HepG2 (cell line): ENCODE measurements at places on chromosomes 4 and X. TPM values are rescaled to one million over a fixed set of nuclear protein-coding genes. Genes with fewer than 3 reads are reported as not detected.

The CT55 gene
- total RNA-seq: 0.15 TPM in 1 of 2 replicates, not detected in the other

The RASL11B gene
- 0.07 TPM in 1 of 2 replicates, not detected in the other for total RNA-seq

The MGAT4D gene
- not detected in 2 replicates for total RNA-seq

The GCNA gene
- total RNA-seq: 0.17 and 0.66 TPM in 2 replicates

The COPS4 gene
- total RNA-seq: 52.5 and 90.4 TPM in 2 replicates

The S100P gene
- 278 and 348 TPM in 2 replicates for total RNA-seq

The MSANTD1 gene
- 0.10 and 0.22 TPM in 2 replicates for total RNA-seq

The TMEM255A gene
- 0.40 and 0.56 TPM in 2 replicates for total RNA-seq

The VSIG4 gene
- not detected in 2 replicates for total RNA-seq

The KIT gene
- total RNA-seq: not detected in 2 replicates

The EREG gene
- total RNA-seq: 0.13 TPM in 1 of 2 replicates, not detected in the other

The GK2 gene
- total RNA-seq: not detected in 2 replicates

The CXorf65 gene
- total RNA-seq: not detected in 2 replicates

The SPANXN1 gene
- not detected in 2 replicates for total RNA-seq

The TEX13B gene
- total RNA-seq: not detected in 2 replicates

The GRID2 gene
- not detected in 2 replicates for total RNA-seq

DNA sequence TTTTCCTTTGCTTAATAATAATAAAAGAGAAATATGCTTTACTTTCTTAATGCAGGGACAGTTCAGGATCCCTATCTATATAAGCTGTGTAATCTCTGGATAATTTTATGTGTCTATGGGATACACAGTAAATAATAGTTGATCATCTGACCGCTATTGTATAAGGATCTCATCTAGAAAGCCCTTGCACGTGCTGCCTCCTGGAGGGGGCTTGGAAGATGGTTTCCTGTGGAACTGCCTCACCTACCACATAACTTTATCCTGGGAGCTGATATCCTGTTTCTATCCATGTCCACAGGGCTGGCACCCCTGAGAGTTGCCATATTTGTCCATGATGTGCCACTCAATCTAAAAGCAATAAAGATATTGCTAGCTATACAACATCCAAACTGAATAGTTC lies 139.3 kb upstream of the FRMPD4 start:
- no peak for DNase-seq

GRCh38 chr4:153038623-153039311 lies 102.6 kb downstream of the FHDC1 start:
- peak; percentile 87 for DNase-seq

DNA sequence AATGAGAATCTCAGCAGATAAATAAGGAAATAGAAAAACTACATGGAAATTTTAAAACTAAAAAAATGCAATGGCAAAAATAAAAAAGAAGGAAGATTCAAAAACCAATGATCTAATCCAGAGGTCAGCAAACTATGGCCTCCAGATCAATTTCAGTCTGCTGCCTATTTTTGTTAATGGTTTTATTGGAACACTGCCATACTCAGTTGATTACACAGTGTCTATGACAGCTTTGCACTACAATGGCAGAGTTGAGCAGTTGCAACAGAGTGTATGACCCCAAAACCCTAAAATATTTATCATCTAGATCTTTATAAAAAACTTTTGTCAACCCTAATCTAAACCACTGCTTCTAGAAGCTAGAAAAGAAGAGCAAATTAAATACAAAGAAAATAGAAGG lies 170.3 kb downstream of the RAB28 start:
- DNase-seq: no peak

- no peak for DNase-seq
Measured at GRCh38 chr4:28636971-28637370, 1776.3 kb downstream of the STIM2 start.

DNA sequence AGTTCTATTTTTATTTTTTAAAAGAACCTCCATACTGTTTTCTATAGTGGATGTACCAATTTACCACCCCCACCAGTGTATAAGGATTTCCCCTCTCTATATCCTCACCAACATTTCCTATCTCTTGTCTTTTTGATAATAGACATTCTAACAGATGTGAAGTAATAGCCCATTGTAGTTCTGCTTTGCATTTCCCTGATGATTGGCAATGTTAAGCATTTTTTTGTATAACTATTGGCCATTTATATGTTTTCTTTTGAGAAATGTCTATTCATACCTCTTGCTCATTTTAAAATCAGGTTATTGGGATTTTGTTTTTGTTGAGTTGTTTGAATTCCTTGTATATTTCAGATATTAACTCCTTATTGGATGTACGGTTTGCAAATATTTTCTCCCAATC lies 251.1 kb upstream of the HTR2C start:
- no peak for DNase-seq

DNA sequence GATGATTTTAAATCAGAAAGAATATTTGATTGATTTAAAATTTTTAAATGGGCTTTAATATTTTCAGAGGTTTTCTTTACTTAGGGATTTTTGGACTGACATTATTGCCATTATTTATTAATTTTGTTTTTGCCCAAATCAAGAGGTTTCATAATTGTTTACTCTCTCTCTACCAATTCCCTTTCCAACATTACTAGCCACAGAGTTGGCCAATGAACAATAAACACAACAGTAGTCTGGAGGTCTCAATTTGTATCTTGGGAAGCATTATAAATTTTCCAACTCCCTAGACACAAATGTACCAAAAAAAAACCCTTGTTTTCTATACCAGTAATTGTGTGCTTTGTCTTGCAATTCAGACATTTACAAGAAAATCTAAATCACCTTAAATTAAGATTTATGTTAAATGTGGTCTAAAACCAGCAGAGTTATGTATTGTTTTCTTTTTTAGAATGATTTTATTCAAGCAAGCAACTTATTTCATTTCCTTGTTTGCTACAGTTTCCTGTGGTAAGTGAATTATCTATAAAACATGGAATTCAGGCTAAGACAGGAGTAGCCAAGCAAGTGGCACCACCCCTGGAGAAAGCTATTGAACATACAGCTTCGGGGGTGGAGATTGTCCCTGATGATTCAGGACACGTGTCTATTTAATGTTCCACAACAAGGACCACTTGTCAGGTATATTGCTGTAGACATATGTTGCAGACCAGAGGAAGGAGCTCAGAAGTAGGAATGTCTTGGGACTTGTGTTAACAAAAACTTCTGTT lies 622 bp downstream of the KLKB1 start:
- no peak for DNase-seq

GRCh38 chrX:139204898-139205667 lies 325.5 kb upstream of the F9 start:
- no peak for DNase-seq

- DNase-seq: peak; percentile 65
Measured at GRCh38 chr4:8176547-8177399, 18.2 kb upstream of the ABLIM2 start.

DNA sequence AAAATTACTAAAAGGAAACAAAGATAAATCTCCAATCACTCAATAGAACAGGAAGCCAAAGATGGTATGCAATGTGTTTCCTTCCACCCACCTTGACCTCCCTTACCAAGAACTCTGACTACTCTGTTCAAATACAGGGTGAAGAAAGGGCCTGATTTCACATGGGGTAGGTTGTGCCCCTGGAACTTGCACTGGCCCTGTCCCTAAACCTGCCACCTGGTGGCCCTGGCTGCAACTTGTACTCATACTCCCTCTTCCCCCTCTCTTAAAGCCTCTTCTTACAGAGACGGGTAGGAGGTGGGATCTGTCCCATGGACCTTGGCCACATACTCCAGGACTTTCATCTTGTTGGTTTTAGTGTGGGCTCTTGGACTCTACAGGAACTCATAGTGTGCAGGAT lies 17.3 kb upstream of the TMEM185A start:
- no peak for DNase-seq

GRCh38 chr4:7360806-7361205 lies 73.9 kb downstream of the PSAPL1 start:
- DNase-seq: no peak

DNA sequence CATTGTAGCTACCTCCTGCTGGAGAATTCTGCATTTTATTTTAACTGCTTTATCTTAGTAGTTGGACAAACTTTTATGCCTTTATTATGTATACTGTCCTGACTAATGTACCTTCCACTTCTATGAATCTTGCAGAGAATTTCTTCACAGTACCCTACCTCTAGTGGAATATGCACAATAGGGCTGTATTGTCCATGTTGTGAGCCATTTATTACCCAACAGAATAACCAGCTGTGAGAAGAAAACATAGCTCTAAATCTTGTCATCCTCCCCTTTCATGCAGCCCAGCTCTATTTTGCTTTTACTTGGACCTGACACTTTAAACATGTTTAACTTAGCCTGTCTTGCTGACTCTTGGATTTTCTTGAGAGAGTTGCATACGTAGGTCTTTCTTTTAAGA lies 56.2 kb downstream of the MCUB start:
- no peak for DNase-seq

DNA sequence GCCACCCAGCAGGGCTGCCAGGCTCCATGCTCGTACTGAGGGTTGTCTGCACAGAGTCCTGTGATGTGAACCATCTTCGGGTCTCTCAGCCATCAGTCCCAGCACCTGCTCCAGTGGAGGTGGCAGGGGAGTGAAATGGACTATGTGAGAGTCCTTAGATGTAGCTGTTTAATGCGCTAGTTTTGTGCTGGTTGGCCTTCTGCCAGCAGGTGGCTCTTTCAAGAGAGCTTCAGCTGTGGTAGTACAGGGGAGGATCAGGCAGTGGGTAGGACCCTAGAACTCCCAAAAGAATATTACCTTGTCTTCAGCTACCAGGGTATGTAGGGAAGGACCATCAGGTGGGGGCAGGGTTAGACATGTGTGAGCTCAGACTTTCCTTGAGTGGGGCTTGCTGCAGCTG lies 1066.0 kb downstream of the GLUD2 start:
- DNase-seq: no peak

GRCh38 chr4:187451776-187452175 lies 543.8 kb upstream of the ZFP42 start:
- DNase-seq: no peak

GRCh38 chrX:149003863-149004660 lies 501.0 kb downstream of the IDS start:
- DNase-seq: no peak

GRCh38 chr4:74997948-74998729 lies 65.2 kb downstream of the PARM1 start:
- DNase-seq: no peak

- DNase-seq: no peak
Measured at GRCh38 chr4:118799231-118799942, 36.5 kb downstream of the SEC24D start.

- DNase-seq: no peak
Measured at GRCh38 chr4:38139187-38139586, 179.0 kb downstream of the PTTG2 start.

GRCh38 chr4:64158648-64159326 lies 250.5 kb downstream of the TECRL start:
- DNase-seq: peak; percentile 59

DNA sequence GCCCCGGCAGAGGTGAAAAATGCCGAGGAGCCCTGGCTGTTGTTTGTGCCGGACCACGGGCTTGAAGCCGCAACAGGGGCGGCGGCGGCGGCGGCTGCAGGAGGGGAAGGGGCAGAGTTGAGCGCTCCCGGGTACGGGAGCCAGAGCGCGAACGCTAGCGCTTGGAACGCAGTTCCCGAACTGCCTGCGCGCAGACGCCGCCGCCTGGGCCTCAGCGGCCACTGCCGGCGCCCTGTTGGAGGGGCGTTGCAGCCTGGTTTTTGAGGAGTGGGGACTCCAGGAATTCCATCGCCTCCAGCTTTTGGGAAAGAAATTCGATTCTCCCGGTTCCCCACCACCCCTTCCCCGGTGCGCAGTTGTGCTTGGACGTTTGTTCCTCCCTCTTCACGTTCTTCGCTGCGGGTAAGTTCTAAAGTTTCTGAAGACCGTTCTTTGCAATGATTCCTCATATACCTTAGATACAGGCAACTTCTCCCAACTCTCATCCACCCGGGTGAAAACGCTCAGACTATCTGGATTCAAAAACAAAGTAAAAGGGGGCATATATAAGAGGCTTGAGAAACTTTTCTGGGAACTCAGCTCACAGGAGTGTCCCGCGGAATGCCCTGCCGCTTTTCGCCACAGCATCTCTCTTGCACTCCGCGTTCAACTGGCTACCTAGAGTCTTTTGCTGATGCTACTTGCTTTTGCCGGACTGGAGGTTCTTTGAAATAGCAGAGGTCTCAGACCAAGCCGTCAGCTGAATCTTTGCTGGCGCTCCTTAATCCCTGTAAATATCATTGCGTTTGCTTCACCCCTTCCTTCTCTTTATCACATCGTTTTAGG lies 1.0 kb downstream of the FAT4 start:
- DNase-seq: peak; percentile 18

DNA sequence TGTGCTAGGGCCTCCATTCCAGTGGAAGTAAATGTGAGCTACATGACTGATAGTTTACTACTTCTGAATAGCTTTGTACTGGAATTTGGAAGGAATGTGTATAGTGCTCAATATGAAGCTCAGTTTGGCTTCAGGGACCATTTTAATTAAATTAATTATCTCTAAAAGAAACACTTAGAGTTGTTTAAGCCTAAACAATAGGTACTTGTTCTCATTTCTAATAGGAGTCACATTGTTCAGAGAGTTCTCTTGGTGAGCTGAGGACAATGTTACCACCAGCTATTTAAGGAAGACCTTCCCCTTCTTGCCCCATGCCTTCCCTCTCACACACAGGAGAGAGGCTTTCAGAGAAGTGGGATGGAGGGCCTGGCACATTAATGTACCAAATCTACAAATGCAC lies 78.3 kb downstream of the CHIC2 start:
- DNase-seq: no peak

- no peak for DNase-seq
Measured at GRCh38 chrX:1412551-1413161, 20.7 kb upstream of the SLC25A6 start.

DNA sequence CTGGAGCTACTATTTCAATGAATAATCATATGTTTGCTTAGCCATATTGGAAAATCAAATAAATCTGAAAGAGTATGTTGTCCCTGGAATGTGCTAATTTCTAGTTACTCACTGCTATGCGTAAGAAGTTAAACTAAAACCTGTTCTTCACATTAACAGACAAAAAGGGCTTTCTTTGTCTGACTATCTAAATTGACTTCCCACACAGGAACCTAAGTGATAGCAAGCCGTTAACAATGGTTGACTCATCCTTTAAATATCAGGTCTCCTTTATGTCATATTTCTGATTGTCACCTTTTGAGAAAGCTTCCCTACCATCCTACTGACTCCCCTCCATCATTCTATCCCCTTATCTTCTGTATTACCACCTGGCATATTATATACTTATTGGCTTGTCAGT lies 81.4 kb downstream of the AMELX start:
- DNase-seq: no peak

GRCh38 chr4:152609481-152609880 lies 70.3 kb downstream of the TMEM154 start:
- no peak for DNase-seq

DNA sequence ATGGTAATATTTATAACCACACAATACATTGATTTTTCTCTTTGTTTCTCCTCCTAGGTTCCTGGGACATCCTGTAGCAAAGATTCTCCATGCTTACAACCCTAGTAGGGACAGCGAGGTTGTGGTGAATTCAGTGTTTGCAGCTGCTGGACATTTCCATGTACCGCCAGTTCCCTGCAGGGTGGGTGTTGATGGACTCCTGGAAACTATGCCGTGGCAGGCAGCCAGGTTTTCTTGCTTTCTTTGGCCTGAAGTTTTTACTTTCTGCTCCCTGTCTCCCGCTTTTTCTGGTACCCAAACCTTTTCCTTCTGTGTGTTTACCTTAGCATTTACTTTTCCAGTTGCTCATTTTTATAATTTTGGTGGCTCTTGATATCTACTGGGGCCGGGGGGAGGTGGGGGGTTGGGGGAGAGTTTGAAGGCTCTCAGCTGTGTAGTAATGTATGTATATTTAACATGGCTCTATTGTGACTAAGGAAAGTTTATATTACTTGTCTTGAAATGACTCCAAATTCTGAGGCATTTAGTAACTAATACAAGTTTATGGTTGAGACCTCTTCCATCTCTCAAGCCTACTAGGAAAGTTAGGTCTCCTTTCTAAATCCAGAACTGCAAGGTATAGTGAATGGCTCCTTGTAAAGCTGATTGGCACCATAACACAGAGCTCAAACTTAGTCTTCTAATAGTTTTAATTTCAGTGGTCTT lies 89.7 kb downstream of the TMEM131L start:
- DNase-seq: peak; percentile 48
